ENCODE measurements at places on chromosomes 1 and 21.

GRCh38 chr1:175763797-175764196 is 20.4 kb upstream of the TNR start:
- no peak for DNase-seq

DNA sequence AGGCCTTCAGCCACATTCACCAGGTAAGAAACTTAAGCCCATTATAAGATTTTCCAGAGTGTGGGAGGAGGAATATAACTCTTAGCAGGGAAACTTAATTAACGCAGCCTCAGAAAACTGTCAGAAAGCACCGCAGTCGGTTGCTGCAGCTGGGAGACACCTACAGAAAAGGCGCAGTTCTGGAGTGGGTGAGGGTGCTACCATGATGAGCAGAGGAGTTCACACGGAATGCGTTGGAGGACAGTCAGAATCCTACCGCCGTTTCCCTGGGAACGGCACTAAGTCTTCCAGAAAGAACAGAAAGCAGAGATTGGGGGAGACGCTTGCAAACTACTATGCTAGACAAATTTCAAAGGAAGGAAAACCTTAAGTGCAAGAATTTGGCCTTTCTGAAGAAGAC is 6.4 kb downstream of the ACTN2 start:
- DNase-seq = no peak

GRCh38 chr1:212783976-212784375 is 7.6 kb downstream of the NSL1 start:
- no peak for DNase-seq

DNA sequence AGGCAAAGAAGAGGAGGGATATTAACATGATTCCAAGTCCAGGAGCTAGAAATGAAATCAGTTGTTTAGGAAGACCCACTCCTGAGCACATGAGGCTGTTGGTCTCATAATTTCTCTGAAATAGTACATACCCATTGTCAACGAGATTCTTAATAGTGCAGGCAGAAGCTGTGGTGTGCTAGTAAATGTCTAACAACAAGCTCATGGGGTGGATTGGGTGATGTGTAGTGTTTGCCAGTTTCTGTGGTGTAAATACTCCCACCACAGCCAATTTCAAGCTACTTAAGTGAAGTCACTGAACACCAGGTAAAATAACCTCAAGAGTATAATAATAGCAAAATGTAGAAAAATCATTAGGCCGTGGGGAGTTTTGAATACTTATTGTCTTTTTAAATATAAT is 42.0 kb downstream of the SYF2 start:
- DNase-seq = no peak

DNA sequence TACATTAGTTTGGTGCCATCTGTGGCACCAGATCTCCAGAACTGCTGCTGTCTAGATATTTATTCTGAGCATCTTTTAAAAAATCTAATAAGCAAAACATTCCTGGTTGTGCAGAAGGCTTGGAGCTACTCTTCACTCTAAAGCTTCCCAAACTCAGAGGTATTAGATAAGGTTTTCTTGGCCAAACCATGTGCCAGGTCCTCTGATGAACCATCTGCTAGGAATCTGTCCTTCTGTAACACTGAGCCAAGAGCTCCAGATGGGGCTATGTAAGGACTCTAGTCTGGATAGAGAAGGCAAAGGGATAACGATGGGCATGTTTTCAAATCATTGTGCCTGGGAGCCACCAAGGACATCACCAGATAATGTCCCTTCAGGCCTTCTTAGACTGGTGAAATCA is 410.6 kb downstream of the NTNG1 start:
- no peak for DNase-seq

DNA sequence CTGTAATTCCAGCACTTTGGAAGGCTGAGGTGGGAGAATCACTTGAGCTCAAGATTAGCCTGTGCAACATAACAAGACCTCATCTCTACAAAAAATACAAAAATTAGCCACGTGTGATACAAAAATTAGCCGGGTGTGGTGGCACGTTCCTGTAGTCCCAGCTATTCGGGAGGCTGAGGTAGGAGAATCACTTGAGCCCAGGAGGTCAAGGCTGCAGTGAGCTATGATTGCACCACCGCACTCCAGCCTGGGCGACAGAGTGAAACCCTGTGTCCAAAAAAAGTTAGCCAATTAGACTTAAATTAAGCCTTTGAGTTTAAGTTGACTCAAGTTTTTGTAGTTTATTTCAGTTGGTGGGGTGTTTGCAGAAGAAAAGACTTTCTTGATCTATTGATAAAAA is 11.8 kb downstream of the CXADR start:
- no peak for DNase-seq

GRCh38 chr1:203170625-203171330 is 4.8 kb downstream of the MYBPH start:
- no peak for DNase-seq

DNA sequence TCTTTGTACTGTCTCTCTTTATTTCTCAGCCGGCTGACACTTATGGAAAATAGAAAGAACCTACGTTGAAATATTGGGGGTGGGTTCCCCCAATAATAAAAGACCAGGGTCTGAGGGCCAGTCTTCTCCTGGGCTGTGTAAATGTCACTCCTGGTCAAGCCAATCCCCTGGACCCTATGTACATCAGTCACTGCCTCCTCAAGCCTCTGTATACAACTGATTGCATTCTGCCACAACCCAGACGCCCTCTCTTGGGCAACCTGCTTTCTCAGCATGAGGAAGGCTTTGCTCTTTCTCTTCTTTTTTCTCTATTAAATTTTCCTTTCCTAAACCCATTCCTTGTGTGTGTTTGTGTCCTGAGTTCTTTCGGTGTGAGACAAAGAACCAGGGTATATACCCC is 84.1 kb upstream of the SERBP1 start:
- DNase-seq = no peak

- no peak for DNase-seq
Measured at GRCh38 chr1:1973716-1974642, 29.6 kb downstream of the CFAP74 start.

DNA sequence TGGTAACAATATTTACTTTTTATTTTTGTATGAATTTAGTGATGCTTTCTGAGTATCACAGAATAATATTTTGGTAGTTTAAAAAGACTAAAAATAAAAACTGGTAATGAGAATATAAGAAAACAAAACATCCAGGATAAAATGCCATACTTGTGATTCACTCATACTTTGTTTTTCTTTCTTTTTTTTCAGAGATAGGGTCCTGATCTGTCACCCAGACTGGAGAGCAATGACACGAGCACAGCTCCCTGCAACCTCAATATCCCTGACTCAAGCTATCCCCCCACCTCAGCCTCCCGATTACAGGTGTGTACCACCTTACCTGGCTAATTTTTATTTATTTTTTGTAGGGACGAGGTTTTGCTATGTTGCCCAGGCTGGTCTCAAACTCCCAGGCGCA is 64.2 kb upstream of the ADAM30 start:
- DNase-seq = no peak

- DNase-seq = peak; percentile 55
Measured at GRCh38 chr1:9874959-9875635, 35.0 kb downstream of the CTNNBIP1 start.

All from stimulated activated CD4-positive, alpha-beta T cell treated with anti-CD3 and anti-CD28 coated beads, Interleukin-15, amount 100 ng/mL, for 1 hour (primary cell).